ENCODE measurements at places on chromosomes 16 and 17.

DNA sequence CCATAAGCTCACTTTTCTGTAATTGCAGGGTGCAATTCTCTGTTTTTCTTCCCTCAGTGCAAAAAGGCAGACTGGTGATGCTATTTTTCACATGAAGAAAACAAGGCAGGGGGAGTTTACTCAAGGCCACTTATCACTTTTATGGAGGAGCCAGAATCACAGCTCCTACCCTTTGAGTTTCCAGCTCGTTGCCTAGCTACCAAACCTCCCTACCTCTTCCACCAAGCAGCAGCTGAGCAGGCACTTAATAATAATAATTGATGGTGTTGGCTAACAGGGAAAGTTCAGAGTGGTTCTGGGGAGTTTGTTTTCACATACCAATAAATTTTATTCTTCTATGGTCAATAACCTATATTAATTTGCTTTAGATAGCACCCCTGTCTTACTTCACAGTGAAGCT is 31.9 kb upstream of the MPHOSPH6 start:
- no peak for DNase-seq

- DNase-seq, result no peak
Observed at GRCh38 chr17:42287305-42287976, 857 bp upstream of the STAT5A start.

- DNase-seq, result no peak
Observed at GRCh38 chr17:16342979-16343378, 10.3 kb downstream of the CENPV start.

DNA sequence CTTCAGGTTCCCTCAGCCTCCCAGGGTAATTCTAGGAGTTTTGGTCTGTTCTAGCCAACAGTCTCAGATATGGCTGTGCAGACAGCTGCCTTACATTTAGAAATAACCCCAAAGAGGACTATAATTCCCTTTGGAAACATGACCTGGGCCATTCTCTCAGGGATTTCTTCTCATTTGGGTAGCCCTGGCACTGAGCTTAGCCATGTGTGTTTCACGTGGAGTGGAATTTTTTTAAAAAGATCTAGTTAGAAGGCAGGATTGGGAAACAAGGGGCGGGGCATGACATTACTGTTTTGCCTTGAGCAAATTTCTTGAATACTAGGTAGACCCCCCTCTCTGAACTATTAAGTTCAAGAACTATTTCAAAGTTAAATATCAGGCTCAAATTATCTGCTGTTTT is 29.6 kb upstream of the MRC2 start:
- DNase-seq, result no peak

- peak; percentile 69 for DNase-seq
Observed at GRCh38 chr16:68466174-68466573, 17.9 kb upstream of the SMPD3 start.

DNA sequence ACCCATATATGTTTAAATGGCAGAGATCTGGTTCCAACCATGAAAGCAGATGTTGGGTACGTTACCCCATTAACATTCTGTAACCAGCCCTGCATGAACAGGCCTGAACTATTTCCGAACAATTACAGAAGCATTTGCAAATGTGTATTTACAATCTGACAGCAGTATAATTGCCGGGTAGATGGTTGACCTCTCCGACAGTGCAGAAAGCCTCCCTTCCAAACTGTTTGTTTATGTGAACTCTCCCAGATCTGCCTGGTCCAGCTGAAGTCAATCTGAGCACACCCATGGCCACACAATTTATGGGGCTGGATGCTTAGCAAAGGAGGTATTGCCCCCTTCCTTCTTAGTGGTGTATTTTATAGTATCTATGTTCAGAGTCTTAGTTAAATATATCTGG is 21.8 kb downstream of the NUDT7 start:
- no peak for DNase-seq

- DNase-seq, result peak; percentile 88
Observed at GRCh38 chr17:51372345-51373004, 112.1 kb downstream of the UTP18 start.

DNA sequence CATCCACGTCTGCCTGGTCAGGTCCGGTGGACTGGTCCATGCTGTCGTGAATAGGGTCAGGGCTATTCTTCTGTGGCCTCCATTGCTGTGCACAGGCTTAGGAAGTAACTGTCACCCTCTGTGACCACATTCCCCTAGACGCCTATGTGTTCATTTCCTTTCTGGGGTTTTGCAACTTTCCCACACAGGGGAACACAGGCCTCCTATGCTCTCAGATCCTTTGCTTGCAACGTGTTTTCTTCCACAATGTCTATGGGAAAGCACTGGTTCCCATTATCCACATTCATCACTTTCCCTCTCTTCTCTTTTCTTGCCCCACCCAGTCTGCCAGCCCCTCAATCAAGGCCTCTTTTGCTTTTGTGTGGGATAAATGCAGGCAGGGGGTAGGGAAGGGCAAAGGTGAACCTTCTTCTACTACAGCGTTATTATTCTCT is 43.2 kb upstream of the DNAJA2 start:
- DNase-seq, result no peak

- DNase-seq, result peak; percentile 94
Observed at GRCh38 chr16:49855280-49855821, 561 bp downstream of the ZNF423 start.

DNA sequence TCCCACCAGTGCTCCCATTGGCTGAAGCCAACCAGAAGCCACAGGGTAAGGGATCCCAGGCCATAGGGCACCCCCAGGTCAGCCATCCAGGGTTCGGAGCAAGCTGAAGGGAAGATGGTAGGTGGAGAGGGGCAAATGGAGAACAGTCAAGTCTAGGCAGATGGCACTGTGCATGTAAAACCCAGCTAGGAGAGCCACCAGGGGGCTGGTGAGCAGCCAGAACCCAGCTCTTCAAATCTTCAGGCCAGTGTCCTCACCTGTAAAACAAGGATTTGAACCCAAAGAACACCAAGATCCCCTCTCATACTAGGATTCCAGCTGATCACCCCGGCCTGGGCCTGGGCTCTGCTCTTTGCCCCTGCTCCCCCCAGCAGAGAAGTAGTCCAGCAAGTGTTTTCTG is 43.5 kb downstream of the GINS3 start:
- no peak for DNase-seq

GRCh38 chr16:84654238-84654637 is 5.9 kb downstream of the KLHL36 start:
- DNase-seq, result no peak

DNA sequence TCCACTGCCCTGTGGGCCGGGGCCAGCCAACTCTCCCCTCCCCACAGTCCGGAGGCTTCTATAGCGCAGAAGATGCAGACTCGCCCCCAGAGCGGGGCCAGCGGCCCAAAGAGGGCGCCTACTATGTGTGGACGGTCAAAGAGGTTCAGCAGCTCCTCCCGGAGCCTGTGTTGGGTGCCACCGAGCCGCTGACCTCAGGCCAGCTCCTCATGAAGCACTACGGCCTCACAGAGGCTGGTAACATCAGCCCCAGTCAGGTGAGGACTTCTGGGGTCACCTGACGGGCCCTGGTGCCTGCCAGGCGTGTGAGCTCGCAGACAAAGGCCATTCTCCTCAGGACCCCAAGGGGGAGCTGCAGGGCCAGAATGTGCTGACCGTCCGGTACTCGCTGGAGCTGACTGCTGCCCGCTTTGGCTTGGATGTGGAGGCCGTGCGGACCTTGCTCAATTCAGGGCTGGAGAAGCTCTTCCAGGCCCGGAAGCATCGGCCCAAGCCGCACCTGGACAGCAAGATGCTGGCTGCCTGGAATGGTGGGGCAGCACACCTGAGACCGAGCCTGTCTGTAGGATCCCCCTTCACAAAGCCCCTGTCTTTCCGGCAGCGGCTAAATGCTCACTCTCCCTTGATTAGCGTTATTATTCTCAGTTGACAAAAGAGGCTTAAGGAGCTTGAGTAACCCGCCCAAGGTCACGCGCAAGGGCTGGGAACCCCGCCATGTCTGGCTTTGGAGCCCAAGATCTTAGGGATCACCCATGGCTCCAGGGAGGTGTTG is 3.9 kb downstream of the SPATA20 start:
- DNase-seq, result peak; percentile 70

DNA sequence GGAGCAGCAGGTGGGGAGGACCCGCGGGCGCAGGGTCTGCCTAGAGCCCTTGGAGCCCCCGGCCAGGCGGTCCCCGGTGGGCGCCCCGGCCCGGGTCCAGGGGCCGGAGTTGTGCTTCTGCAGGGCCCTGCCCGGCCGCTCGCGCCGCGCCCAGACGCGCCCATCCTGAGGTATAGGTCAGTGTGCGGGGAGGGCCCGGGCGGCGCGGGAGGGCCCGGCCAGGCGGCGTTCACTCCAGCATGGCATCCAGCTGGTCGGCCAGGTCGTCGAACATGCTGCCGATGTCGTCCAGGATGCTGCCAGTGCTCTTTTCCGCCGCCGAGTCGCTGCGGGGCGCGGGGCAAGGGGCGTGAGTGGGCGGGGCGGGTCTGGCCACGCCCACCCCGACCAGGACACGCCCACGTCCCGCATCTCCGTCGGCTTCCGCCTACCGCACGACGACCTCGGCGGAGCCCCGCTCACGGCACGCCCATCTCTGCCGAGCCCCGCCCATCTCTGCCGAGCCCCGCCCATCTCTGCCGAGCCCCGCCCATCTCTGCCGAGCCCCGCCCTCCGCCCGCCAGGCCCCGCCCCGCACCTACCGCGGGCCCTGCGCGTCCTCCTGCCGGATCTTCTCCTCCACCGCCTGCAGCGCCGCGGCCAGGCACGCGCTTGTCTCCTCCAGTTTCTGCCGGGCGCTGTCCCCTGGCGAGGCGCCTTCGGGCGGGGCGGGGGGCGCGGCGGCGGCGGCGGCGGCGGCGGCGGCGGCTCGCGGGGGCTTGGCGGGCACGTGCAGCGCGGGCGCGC is 17.9 kb downstream of the CASKIN1 start:
- DNase-seq, result no peak
